KBM-7 (cell line): ENCODE measurements at places on chromosomes 3 and 15.

GRCh38 chr3:41640076-41640475, 321.8 kb downstream of the ULK4 start:
- DNase-seq: no peak

DNA sequence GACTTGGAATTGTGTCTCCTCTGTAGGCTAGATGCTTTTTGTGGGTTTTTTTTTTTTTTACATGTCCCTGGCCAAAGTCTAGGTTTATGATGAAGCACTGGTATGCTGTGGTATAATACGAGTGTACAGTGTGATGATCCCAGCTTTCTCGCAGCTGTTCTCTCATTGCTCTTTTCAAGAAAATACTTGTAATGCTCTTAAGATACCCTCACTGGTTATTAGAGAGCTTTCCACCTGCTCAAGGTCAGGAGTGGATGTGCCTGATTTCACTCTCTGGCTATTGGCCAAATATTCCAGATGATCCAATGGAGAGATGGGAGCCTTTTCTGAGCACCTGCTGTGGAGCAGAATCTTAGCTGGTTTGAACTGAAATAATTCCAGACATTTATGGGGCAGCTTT, 215.1 kb downstream of the MYRIP start:
- no peak for DNase-seq

DNA sequence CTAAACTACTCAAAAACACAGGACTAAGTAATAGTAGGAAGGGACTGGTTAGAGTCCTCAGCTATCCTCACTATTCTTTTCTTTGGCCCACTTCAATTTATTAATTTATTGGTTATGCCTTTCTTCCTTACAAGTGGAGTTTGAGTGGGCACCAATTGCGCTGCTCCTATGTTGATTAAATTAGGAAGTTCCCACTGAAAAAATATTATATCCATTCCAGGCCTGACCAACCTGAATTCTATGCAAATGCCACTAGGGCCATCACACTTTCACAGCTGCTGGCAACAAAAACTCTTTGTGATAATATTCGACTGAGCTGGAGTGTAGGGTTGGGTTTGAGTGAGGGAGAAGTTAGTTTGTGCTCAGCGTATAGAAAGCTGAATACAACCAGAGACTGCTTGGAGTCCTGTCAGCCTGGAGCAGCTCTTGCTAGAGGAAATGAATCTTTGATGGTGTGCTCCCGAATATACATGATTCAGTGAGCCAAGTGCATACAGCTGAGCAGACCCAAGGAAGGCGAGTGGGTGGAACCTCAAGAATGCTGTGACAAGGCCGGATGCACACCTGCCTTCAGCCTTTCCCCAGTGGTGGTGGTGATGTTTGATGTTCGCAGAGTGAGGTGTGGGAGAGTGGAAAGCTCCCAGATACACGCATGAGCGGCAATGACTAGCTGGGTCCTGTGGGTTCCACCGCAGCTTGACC, 1.5 kb downstream of the ARHGEF3 start:
- no peak for DNase-seq

- DNase-seq: no peak
Measured at GRCh38 chr15:99433757-99434450, 131.9 kb upstream of the MEF2A start.

- DNase-seq: no peak
Measured at GRCh38 chr3:191922570-191922969, 461.6 kb downstream of the PYDC2 start.

- DNase-seq: no peak
Measured at GRCh38 chr3:64612082-64612860, 75.5 kb downstream of the ADAMTS9 start.

- no peak for DNase-seq
Measured at GRCh38 chr3:107704477-107704876, 181.7 kb downstream of the BBX start.

DNA sequence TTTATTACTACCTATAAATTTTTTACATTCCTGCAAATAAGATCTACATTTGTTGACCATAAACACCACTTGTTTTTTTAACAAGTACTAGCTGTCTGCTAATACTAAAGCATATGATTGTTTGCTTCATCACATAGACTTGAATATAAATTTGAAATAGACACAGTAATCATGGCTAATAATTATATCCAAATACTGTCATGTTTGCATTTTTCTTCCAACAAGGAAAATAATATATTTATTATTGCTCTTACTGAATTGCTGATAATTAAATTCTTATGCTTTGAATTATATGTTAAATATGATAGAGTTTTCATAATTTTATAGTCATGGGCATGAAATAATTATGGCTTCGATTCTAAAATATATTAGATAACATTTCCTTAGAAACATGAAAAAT, 40.5 kb downstream of the HDC start:
- no peak for DNase-seq

DNA sequence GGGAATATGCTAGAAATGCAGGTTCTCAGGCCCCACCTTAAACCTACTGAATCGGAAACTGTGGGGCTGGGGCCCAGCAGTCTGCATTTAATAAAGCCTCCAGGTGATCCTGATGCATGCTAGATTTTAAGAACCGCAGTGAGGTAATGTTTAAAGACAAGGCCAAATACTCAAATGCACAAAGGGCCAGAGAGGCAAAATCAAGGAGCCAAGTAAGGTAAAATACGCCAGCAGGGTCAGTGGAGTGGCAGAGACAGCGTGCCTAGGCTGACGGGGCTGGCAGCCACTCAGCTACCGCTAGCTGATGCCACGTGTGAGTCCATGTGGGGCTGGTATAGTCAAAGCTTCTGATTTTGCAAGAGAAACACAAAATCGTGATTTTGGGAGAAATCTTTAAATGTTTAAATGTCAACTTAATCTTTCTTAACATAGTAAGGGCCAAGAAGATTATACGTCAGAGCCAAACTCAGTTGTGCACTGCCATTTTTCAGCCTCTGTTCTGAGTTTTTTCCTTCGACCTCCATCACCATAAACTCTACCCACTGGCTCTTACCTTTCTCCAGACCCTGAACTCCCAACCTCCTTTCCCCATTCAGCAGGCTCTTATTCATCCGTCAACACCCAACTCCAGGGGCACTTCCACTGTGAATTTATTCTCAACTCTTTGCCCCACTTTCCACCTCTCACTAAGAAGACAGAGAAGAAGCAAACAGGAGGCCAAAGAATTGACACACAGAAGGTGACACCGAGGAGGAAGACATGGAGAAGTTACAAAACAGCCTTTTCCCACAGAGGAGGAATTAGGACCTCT, 136.6 kb upstream of the RAD18 start:
- DNase-seq: no peak

- DNase-seq: no peak
Measured at GRCh38 chr3:43221076-43221475, 65.3 kb upstream of the SNRK start.

- no peak for DNase-seq
Measured at GRCh38 chr3:5220193-5220592, 32.7 kb downstream of the EDEM1 start.

GRCh38 chr3:186418671-186419145, 56.7 kb upstream of the DGKG start:
- DNase-seq: no peak

DNA sequence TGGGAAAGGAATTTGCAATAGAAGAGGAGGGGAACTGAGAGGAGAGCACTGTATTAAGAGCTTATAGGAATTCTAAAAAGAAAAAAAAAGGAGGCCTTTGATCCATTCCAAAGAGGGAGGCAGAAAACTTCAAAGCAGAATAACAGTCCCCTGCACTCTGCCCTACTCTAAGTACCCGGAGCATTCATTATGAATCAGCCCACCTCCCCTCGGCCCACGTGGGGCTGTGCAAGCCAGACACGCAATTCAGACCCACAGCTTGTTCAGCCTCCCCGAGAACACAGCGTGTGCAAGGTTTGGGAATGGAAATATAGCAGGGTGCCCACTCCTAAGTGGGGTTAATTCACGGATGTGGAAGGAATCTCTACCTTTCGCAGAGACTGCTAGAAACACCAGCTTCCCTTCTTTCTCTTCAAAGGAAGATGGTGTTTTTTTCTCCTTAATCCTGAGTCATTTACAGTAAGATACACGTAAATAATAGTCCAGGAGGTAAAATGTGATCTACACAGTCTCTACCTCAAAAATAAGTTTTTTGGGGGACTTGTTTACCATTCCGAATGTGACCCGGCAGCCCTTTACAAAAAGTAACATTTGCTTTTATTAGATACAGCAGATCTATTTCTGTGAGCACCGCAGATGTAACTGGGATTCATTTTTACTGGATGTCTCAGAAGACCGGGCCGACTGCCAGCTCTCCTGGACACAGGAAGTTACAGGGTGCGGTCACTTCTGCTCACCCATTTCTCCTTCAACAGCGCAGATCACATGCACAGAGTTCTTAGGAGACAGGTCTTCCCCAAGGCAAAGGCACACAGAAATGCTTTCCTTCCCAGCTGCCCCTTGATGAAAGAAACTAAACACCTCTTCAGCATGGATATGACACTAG, 768.5 kb upstream of the CFAP20DC start:
- no peak for DNase-seq

GRCh38 chr3:65772758-65773157, 266.0 kb downstream of the MAGI1 start:
- no peak for DNase-seq

DNA sequence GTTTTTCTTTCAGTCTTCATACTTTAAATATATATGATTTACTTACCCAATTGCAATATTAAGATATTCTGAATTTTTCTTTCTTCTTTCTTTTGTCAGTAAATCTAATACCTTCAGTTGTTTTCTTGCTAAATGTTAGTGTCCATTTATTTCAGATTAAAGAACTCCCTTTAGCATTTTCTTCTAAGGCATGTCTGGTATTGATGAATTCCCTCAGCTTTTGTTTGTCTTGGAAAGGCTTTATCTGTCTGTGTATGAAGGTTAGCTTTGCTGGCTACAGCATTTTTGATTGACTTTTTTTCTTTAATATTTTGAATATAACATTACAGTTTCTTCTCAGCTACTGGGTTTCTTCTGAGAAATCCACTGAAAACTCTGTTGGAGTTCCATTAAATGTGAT, 64.0 kb upstream of the PLSCR4 start:
- DNase-seq: no peak

- no peak for DNase-seq
Measured at GRCh38 chr3:57927916-57928315, 80.3 kb upstream of the FLNB start.

GRCh38 chr3:52057812-52058495, 1.6 kb upstream of the DUSP7 start:
- no peak for DNase-seq

DNA sequence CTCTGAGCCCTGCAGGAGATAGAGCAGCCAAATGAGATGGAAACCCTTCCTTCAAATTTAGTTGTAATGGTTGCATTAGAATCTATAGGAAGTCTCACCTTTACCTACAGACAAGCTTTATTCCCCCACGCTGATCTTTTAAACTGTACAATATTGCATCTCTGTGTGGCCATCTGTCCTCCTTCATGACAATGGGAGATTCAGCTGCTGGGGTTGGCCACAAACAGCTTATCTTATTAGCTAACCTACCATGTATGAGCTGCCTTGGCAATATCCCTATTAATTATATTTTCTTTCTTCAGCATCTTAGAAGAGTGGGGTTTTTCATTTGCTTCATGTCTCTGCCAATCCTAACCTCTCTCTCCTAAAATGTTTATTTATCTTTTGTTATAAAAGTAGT, 238.7 kb upstream of the NR2E3 start:
- no peak for DNase-seq

- DNase-seq: no peak
Measured at GRCh38 chr3:45691842-45692241, 2.6 kb downstream of the SACM1L start.

- DNase-seq: no peak
Measured at GRCh38 chr3:150081084-150081483, 110.4 kb upstream of the PFN2 start.

- DNase-seq: no peak
Measured at GRCh38 chr15:47716516-47716915, 789 bp upstream of the SEMA6D start.

DNA sequence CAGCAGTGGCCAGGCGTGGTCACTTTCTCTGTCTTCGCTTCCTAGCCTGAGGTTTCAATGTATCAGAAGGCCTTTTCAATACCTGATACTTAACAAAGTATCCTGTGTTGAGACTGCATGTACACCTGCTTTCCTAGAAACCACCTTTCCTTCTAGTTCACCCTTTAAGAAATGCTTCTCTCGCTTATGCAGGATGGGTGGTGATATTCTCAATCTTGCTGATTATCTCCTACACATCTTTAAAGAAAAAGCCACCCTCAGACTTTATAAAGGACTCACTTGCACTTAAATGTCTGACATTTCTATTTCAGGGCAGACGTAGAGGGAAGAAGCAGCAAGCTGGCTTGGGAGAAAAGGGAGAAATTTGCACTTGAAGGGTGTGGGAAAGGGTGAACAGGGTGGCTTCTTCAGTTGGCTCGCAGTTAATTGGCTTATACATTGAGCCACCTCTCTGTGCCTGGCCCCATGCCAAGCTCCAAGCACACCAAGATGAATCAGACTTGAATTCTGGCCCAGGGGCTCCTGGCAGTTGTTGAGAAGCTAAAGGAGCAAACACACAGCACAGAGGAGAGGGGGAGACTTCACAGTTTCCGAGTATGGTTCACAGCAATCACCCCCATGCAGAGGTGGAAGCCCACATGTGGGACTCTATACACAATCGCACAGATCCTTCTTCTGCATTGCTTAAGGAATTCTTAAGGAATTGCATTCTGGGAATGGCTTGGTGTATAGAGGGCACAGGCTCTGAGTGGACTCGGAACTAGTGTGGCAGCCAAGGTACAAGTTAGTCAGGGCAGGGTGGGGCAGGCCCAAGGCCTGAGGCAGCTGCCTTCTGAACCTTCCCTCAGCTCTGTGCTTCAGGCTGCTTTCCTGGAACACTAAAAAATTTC, 1.3 kb downstream of the ARL6IP5 start:
- peak; percentile 67 for DNase-seq

DNA sequence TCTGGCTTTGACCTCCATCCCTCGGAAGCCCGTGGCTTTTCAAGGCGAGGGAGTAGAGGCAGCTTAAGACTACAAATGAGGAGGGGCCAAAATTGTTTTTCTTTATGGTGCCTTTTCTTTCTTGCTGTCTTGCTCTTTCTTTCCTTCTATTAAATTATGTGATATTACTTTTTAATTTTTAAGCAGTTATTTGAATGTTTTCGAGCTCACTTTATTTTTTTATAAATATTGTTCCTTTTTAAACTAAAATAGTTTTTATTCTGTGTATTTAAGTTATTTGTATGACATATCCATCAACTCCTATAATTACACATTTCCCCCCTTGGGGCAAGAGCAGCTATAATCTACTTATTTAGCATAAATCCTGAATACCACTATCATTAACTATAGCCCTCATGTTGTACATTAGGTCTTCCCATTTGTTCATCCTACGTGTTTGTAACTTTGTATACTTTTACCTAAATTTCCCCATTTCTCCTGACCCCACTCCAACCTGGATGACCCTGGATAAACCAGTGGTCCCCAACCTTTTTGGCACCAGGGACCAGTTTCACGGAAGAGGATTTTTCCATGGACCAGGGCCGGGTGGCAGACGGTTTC, 622 bp upstream of the PLSCR1 start:
- DNase-seq: no peak

- no peak for DNase-seq
Measured at GRCh38 chr3:100277255-100277800, 16.5 kb downstream of the TBC1D23 start.

- DNase-seq: peak; percentile 58
Measured at GRCh38 chr3:32817558-32818228, at the start of gene TRIM71. TSS of gene TRIM71 (plus strand) at chr3:32817997. CDS start at chr3:32818081, 84 bp downstream.

GRCh38 chr3:59866076-59866475, 816.3 kb upstream of the CFAP20DC start:
- DNase-seq: no peak
